Stimulated activated CD4-positive, alpha-beta T cell treated with anti-CD3 and anti-CD28 coated beads, TNF-alpha, amount 100 ng/mL, for 1 hour (primary cell): ENCODE measurements at places on chromosomes 16 and 17.

DNA sequence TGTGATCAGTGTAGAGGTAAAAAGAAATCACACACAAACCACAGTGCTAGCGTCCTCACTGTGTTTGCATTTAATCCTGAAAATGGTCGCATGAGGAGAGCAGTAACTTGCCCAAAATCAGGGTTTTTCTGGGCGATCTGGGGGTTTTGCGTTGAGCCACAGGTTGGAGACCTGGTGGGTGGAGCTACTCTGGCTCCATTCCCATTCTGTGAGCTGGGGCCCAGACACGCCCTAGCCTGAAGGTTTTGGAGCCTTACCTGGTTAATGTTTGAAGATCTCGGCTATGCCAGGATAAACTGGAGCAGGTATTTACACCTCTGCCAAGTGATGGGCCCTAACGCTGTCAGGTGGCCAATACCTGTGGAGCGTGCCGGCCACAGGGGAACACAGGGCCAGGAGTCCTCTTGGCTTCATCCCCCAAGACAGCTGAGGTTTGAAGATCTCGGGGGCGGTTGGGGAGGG, 48.4 kb downstream of the MPRIP start:
- DNase-seq = no peak

GRCh38 chr16:86504315-86505184, 5.8 kb upstream of the FOXF1 start:
- no peak for DNase-seq

- no peak for DNase-seq
Measured at GRCh38 chr16:3752984-3753383, 35.7 kb upstream of the TRAP1 start.

DNA sequence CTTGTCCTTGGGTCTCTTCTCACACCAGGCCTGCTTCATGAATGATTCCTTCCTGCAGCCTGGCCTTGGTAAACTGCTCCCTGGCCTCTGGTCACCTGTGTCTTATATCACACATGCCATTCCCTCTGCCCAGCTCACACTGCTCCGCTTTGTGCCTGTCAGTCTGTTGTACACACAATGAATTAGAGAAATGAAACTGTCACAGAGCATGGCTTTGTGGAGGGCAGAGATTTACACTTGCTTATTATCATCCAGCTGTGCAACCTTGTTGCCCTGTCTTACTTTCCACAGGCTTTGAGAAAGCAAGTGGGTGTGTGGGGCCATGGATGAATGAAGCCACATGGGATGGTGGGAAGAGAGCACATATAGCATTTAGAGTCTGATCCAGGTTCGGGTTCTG, 22.4 kb downstream of the ALDH3A2 start:
- no peak for DNase-seq

GRCh38 chr17:43759836-43760235, 1.2 kb upstream of the SOST start:
- no peak for DNase-seq

DNA sequence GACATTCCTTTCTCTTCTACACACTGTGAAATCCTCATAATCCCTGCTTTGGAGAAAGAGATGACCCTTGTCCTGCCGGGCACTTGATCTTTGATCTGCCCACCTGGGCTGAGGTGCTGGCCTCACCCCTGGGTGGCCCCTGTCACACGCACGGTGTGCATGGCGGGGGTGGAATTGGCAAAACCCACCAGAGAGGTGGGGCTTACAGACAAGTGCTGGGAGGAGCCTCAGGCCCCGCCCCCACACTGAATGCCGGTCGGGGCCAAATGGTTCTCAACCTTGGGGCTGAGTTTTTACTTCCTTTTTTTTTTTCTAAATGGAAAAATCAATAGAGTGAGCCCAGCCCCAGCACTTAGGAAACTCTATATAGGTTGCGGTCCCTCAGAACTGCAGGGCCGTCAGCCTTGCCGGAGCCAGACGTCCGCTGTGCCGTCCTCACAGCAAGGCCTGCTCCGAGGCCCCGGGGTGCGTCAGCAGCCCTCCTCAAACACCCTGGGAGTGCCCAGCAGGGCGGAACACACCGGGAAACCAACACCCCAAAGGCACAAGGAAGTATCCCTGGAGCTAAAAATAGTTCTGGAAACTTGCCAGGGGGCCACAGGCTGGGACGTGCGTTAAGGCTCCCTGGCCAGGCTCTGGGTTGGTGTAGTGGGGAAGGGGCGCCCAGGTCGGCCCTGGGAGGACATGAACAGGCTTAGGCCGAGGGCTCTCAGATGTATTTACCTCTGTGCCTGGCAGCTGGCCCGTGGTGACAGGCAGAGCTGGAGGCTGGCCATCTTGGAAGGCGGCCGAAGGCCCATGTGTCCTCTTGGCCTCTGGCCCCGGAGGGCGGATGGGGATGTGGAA, 11.0 kb downstream of the GPRC5C start:
- DNase-seq = no peak

DNA sequence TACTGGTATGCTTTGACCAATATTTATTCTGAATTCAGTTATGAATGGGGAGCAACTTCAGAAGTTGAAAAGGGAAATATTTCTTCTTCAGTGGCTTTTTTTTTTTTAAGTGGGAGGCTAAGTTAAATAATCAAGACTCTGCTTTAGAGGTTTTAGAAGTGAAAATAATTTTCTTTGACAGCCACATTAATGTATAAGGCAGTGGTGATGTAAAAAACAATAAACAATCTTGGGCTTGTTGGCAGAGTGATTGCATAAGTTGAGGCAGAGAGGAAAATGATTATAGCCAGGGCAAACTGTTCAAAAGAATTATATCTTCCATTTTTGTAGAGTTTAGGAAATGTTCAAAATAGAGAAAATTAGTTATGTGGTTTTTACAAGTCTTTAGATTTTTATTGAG, 5.4 kb upstream of the KRT12 start:
- no peak for DNase-seq

- no peak for DNase-seq
Measured at GRCh38 chr17:49487183-49487582, 7.9 kb upstream of the NGFR start.

- no peak for DNase-seq
Measured at GRCh38 chr16:83059237-83059636, 432.5 kb downstream of the CDH13 start.

- no peak for DNase-seq
Measured at GRCh38 chr16:78392585-78393195, 293.2 kb downstream of the WWOX start.

DNA sequence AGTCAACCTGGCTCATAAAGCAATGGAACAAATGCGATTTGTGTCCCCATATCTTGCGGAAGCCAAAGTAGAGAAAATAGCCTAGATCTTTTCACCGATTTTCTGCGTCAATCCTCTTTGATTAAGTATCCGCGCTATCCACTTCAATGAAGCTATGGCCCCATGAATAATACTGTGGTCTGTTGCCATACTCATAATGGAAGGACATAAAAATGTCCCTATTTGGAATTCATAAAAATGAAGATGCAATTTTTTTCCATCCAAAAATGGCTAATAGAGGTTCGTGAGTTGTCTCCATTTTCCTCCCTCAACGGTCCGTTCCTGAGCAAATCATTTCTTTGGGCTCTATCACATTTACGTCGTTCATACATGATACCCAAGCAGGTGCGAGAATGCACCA, 25.4 kb upstream of the ADCY9 start:
- no peak for DNase-seq

DNA sequence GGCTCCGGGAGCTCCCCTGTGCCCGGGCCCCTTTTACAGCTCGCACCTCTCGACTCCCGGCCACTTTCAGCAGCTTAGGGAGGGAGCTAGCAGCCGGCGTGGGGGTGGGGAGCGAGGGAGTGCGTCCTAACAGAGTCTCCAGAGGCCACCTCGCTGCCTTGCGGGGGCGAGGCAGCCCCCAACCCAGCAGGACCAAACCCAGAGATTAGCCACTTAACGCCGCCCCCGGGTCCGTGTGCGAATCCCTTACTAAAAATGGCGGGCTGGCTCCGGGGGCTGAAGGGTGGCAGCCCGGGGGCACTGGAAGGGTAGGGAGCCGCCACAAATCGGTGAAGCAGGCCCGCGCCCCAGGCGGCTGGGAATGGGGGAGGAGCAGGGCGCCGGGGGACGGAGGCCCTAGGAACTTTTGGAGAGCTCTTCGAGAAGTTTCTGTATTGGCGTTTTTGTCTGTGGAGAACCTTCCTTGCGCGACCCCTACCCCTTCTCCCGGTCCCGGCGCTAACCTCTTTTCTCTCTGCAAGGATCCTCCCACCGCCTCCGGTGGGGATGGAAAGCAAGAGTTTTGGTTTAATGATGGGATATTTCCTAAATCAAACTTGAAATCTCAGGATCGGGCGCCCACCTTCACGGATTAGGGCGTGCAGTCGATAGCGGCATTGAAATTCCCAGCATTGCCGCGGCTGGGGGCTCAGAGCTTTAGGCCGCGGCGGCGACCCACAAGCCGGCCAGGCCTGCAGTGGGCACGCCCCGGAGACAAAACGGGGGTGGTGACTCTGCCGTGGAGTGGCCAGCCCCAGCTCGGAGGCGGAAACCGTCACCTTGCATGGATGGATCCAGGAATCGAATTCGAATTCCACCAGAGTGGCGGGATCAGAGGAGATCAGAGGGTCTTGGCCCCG, 793 bp upstream of the IRX3 start:
- no peak for DNase-seq
